ENCODE measurements at places on chromosomes 7 and 10.

DNA sequence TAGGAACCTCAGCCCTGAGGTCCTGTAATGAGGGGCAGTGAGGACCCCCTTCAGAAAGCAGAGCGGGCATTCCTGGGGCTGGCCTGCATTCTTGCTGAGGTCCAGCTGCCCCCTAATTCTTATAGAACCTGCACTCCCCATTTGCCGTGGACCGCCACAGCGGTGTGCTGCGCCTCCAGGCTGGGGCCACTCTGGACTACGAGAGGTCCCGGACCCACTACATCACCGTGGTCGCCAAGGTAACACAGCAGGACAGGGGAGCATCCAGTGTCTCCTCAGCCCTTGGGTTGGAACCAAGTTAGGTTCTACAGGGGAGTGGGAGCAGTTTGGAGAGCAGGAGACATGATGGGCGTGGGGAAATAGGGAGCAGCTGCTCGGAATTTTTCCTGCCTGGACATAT, 7.3 kb downstream of the CDHR1 start:
- no peak for DNase-seq

GRCh38 chr7:34153656-34154270, 248.4 kb downstream of the BMPER start:
- DNase-seq, result no peak

DNA sequence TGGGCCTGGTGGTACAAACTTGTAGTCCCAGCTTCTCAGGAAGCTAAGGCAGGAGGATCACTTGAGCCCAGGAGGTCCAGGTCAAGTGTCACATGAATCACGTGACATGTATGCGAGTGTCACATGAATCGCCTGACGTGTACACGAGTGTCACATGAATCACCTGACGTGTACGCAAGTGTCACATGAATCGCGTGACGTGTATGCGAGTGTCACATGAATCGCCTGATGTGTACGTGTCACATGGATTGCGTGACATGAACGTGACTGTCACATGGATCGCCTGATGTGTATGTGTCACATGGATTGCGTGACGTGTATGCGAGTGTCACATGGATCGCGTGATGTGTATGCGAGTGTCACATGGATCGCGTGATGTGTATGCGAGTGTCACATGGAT, 9.5 kb upstream of the ADARB2 start:
- DNase-seq, result no peak

DNA sequence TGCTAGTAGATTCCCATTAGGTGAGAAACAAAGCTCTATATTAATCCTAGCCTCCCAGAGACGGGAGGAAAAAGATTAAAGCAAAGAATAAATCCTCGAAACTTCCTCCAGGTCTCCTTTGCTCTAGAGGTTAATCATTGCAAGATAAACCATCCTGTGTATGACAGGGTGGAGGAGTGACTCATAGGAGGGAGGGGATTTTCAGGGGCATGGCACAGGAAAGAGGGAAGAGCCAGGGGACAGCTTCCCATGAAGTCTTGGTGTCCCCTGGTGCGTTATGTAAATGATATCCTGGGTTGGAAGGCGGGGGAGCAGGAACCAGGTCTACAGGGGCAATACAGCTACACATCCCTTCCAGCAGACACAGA, 780 bp downstream of the CYP3A5 start:
- no peak for DNase-seq

- no peak for DNase-seq
Measured at GRCh38 chr10:306675-307185, 171.5 kb downstream of the ZMYND11 start.

GRCh38 chr10:25455980-25456567, 281.3 kb downstream of the GPR158 start:
- DNase-seq, result no peak

DNA sequence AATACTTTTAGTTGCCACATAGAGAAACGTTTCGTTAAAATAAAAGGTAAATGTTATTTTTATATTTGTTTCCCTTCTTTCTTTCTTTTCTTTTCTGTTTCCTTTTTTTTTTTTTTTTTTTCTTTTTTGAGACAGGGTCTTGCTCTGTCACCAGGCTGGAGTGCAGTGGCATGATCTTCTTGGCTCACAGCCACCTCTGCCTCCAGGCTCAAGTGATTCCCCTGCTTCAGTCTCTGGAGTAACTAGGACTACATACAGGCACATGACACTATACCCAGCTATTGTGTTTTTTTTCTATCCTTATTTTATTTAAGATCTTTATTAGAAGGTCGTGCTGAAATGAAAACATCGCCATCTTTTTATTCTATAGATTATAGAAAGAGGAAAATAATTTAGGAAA, 661.8 kb upstream of the MBL2 start:
- DNase-seq, result no peak

- no peak for DNase-seq
Measured at GRCh38 chr10:7283246-7283645, 127.6 kb downstream of the SFMBT2 start.
